ENCODE measurements at places on chromosomes 5 and 9.

DNA sequence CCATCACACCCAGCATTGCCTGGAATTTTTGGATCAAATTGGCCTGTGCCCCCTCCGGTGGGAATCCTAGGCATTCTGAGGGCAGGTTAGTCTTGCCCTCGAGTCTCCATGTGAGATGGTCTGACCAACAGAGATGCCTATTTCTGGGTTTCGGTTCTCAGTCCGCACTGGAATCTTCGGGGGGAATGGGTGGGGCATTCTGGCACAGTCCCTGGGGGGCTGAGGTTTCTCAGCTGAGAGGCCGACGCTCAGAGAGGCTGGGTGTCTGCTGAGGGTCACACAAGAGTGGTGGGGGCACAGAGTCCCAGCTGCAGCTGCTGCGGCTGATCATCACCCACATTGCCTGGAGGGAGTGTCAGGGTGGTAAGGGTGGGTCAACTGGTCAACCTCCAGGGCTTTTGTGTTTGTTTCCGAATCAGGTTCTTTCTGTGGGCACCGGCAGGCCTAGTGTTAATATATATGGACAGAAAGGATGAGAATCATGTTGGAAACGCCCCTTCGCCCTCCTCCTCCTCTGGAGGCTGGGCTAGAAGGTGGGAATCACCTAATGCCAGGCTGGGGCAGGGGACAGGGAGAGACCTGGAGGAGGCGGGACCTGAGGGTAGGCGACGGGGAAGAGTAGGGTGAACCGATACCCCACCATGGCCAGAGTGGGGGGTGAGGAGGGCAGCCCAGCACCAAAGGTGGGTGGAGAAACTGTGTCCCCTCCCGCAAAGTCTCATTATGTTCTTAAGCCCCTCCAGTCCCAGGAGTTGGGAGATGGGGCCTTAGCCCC lies 149.5 kb upstream of the PHYKPL start:
- DNase-seq = no peak

DNA sequence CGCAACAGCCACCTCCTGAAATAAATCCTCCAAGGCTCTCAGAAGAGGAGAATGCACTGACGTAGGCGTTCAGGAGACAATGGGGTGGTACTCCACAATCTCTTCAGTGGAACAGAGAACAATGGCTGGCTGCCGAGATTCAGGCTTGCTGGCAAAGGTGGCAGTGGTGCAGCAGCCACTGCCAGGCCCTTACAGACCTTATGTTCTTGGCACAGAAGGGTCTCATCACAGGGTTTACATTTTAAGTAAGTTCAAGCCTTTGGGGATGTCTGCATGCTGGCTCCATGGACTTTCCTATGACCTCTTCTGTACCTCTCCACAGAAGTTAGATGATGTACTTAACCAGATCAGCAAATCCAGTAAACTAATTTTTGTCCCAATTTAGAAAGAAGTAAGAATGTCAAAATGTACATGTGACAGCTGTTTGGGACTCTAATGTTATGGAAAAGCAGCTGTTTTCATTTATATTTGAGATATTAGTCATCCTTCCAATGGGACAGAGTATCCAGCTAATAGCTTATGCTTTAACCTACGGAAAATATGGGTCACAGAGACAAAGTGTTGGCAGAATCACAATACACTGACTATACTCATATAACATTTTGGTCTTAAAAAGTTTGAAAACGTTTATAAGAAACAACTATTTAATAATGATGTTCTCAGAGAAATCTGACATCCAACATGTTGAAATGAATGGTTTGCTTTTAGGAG lies 180.9 kb downstream of the MAPKAP1 start:
- no peak for DNase-seq

GRCh38 chr9:107484117-107484723 lies 5.3 kb downstream of the KLF4 start:
- peak; percentile 83 for DNase-seq

DNA sequence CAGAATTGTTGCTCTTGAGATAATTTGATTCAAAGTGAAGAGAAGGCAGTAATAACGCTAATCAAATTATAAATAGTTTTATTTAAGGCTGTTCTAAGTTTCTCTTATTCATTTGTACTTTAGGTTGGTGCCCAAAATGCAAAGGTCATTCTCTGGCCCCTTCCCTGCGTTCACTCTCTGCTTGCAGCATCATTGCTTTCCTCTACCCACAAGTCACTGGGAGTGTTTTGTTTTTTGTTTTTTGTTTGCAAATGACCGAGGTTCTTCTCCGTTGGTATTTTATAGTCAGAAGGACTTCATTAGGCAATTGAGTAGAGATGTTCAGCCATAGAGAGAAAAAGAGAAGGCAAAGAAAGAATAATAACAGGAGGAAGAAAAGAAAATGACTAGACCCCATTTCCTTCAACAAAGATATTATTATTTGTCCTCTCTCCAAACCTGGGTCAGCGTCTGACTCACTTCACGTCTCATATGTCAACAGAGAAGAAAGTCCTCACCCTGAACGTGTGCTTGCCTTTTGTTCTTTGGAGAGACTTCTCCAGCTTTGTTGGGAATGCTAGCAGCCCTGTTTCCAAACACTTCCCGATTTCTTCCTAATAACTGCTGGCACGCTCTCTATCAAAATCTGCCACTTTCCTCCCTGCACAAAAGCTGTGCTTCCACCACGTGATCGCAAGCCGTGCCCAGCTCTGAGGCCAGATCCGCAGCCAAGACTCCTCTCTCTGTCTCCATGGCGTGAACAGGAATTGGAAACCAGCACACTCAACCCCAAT lies 119.8 kb downstream of the EBF1 start:
- DNase-seq = peak; percentile 2

DNA sequence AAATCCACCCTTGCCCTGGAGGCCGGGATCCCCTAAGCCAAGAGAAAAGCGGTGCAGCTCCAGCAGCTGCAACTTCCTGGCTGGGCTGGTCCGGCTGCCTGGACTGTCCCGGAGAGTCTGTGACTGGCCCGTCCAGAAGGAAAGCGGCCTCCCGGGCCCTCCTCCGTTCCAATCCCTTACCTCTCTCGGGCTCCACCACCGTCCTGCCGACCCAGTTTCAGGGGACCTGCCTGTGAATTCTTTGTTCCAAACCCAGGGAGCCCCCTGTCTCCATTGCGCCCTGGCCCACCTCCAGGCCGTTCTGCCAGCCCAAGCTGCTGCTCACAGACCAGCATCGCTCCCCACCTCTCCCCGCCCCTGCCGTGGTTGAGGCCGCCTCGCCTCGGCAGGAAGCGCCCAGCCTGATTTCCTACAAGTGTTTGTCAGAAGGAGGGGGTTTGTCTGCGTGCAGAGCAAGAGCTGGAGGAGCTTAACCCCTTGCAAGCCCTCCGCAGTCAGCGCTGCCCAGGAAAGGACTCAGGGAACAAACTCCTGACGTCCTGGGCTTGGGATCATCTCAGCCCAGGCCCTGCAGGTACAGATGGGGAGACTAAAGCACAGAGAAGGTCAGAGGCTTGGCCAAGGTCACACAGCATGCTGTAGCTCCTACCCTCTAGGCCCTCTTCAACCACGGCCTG lies at the start of gene AKNA:
TSS of gene AKNA (minus strand) at position 303 of the 677 bp plus-strand sequence. CDS start 6,649 bp downstream, outside the sequence.
- peak; percentile 84 for DNase-seq

DNA sequence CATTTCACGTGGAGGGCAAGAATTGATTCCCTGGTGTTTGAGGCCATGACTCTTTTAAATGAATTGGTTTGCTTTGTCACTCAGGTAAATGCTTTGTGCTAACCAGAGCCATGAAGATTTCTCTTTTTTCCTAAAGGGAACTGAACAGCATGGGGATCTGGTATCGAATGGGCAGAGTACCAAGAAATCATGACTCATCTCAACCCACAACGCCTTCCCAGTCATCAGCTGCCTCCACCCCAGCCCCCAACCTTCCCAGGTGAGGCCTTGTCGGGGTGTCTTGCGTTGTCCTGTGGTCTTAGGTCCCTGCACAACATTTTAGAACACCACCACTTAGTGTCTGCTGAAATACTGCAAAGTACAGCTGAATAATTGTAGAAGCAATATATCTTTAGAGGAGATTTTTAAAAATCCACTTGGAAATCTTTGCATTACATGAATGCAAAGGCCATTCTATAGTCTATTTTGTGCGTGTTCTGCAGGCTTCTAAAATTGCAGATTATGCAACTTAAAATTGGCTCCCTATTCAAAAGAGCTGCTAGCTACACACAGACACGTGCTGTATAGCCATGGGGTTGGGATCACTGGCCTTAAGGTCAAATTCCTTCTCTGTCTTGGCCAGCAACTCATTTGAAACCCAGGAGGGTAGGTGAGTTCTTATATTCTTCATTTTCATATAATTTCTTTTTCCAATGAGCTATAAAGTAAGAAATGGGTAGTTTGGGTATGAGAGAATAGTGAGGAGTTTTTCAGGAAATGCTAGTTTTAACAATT lies 69.0 kb downstream of the MVB12B start:
- DNase-seq = no peak
